ENCODE measurements at places on chromosomes 16 and 17.

DNA sequence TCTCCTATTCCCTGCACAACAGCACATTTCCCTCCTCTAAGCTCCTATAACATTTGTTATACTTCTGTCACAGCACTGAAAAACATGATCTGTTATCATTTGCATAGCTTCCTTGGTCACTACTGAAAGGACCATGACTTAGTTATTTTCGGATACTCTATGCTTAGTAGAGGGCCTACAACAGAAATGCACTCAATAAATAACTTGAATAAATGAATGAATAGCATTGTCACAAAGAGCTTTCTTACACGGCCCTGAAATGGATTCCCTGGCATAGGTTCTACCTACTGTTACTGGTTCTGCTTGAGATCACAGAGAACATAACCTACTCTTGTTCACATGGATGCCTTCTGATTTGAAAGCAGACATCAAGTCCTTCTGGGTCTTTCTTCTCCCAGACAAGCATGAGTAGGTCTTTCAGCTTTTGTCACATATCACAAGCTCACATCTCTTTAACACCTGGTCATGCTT, 41.6 kb downstream of the MYO1D start:
- DNase-seq, result no peak

DNA sequence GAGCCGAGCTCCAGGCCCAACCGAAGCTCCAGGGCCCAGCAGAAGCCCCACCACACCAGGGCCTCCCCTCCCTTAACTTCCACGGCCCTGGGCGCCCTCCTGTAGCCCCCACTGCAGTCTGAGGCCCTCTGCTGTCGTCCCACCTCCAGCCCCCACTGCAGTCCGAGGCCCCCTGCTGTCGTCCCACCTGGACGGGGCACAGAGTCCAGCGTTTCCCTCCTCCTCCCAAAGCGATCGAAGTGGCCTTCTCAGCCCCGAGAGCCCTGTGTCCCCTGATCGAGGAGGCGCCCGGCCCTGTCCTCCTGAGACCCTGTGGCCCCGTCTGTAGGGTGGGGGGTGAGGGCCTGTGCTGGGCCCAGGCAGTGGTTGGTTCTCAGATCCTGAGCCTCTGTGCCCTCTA, 25.8 kb upstream of the CACNA1H start:
- DNase-seq, result no peak

GRCh38 chr17:76845541-76846017, 22.6 kb upstream of the MGAT5B start:
- no peak for DNase-seq

- DNase-seq, result no peak
These were observed 10.6 kb downstream of the CDH16 start for GRCh38 chr16:66908116-66908515.

GRCh38 chr16:5461574-5461973, 364.0 kb upstream of the EEF2KMT start:
- DNase-seq, result no peak
